NCI-H345 (cell line): ENCODE measurements at places on chromosomes 7 and 10.

- no peak for DNase-seq
These were observed 132.9 kb upstream of the ZMIZ1 start for GRCh38 chr10:78935697-78936407.

GRCh38 chr7:74466196-74466813 is 12.6 kb downstream of the GTF2IRD1 start:
- no peak for DNase-seq

GRCh38 chr10:104925232-104925851 is 284.3 kb downstream of the SORCS3 start:
- peak; percentile 33 for DNase-seq

GRCh38 chr10:43258211-43258561 is 8.7 kb downstream of the RASGEF1A start:
- no peak for DNase-seq

- peak; percentile 10 for DNase-seq
These were observed 3.4 kb upstream of the ADCY1 start for GRCh38 chr7:45570797-45571196.

- DNase-seq: no peak
These were observed 121.7 kb upstream of the SVIL start for GRCh38 chr10:29756451-29756850.

- peak; percentile 65 for DNase-seq
These were observed at the start of gene BHLHA15 for GRCh38 chr7:98211221-98211675. TSS of gene BHLHA15 (plus strand) at chr7:98211439. CDS start at chr7:98212310, 871 bp downstream.

GRCh38 chr7:40965774-40966173 is 737.1 kb downstream of the INHBA start:
- DNase-seq: no peak

DNA sequence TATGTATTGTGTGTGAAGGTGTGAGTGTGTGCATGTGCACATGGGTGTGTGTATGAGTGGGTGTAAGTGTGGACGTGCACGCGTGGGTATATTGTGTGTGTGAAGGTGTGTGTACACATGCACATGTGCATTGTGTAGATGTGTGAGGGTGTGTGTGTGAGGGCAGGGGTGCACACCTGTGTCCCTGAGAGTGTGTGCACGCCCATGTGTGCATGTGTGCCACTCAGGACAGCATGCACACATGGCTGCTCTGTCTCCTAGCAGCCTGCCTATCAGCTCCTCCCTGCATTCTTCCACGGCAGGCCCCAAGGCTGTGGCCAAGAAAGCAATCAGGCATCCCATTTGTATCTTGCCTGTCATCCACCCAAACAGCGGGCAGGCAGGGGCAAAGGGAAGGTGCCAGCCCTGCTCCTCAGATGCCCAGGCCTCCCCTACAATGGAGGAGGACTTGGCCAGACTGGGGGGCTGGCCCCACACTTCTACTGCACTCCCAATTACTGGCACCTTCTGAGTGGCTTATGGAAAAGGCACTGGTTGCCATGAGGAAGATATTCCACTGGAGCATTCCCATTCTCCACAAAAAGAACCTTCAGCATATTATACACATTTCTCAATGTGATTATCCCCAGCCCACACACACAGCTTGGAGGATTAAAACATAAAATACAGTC is 380.4 kb upstream of the ZMIZ1 start:
- no peak for DNase-seq

DNA sequence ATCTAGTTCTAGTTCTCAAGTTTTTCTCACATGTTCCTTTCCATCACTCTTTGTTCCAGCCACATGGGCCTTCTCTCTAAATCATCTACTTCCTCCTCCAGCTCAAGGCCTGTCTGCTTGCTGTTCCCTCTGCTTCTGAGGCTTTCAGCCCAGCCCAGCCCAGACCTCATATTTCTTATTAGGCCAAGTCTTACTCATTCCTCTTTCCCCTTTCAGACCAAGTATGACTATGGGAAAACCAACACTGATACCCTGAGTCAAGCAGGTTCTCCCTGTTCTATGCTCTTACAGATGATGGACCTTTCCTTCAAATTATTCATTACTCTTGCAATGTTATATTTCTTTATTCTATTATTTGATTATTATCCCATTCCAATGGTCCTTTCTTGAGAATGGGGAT is 80.3 kb upstream of the SEM1 start:
- DNase-seq: no peak

GRCh38 chr10:14556285-14556956 is 218.3 kb downstream of the FAM107B start:
- no peak for DNase-seq

- no peak for DNase-seq
These were observed 1.9 kb upstream of the PLAU start for GRCh38 chr10:73908853-73909539.

- DNase-seq: no peak
These were observed 86.2 kb downstream of the EBF3 start for GRCh38 chr10:129877773-129878371.

GRCh38 chr7:90595801-90596670 is at the start of gene CDK14:
TSS of gene CDK14 (plus strand) at chr7:90596321. CDS start at chr7:90596628, 307 bp downstream.
- DNase-seq: peak; percentile 81

DNA sequence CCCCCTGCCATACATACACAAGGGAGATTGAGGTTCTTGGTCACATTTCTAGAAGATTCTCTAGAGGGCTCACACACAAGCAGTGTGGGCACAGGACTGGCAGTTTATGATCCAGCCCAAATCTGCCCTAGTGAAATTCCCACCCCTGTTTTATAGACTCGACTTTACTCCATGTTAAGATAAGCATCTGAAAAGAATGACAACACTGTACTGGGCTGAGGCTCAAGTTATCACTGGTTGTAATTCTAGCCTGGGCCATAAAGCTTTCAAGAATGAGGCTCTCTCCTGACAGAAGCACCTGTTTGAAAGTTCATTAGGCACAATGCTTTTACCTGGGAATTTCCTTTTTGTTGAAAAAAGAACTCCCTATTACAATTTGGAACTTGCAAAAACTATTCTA is 195.6 kb upstream of the GLI3 start:
- no peak for DNase-seq

DNA sequence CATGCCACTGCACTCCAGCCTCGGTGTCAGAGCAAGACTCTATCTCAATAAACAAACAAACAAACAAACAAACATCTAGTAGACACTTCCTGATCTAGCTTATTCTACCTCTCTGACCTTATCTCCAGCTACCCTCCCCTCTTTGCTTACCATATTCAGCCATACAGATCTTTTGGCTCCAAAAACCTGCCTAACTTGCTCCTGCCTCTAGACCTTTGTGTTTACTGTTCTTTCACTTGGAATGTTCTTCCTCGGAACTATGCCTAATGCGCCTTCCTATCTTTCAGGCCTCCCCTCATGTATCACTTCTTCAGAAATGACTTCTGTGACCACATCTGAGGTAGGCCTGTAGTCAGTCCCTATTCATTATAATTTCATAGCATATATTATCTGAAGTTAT is 20.3 kb upstream of the WNT8B start:
- no peak for DNase-seq

DNA sequence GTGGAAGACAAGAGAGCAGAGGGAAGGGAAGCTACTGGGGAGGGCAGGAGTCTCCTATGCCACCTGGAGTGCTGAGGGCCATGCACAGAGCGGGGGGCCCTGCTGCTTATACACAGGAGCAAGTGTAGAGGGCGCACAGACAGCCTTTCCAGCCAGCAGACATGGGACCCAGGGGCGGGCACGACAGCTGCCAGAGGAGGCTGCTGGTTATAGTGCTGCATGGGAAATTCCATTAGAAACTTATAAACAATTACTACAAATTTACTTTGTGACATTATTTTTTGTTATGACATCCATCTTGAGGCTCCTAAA is 90.5 kb downstream of the WDFY4 start:
- no peak for DNase-seq
